ENCODE measurements at places on chromosomes 1 and 21.

- DNase-seq, result no peak
Measured at GRCh38 chr21:32021319-32021994, 148.6 kb downstream of the HUNK start.

GRCh38 chr1:76622774-76623528, 244.3 kb upstream of the ST6GALNAC5 start:
- no peak for DNase-seq

DNA sequence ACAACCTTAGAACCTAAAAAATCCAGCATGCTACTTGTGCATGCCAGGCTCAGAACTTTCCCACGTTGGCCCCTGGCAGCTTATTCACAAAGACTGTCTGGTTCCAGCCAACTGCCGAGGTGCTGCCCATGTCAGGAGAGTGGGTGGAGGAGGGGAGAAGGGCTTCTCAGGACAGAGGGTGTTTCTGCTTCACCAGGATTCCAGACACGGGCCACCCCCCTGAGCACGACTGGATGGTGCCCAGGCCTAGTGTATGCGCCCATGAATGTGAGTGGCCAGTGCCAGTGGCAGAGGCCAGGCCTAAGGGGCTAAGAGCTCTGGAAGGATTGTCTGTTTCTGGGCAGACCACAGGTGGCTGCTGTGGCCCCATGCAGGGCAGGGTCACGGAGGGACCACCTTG, 148.2 kb upstream of the COL6A1 start:
- DNase-seq, result no peak

DNA sequence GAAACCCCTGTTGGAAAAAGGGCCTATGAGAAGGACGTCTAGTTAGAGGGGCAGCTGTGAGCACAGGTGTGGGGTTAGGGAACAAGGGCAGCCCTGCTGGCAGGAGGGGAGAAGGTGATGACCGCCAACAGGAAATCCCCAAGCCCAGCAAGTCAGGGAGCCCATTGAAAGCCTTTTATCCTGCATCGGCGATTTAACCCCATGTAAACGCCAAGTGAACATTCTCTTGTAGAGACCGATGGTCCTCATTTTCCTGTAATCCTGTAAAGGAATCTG, 1.1 kb upstream of the BSND start:
- no peak for DNase-seq

DNA sequence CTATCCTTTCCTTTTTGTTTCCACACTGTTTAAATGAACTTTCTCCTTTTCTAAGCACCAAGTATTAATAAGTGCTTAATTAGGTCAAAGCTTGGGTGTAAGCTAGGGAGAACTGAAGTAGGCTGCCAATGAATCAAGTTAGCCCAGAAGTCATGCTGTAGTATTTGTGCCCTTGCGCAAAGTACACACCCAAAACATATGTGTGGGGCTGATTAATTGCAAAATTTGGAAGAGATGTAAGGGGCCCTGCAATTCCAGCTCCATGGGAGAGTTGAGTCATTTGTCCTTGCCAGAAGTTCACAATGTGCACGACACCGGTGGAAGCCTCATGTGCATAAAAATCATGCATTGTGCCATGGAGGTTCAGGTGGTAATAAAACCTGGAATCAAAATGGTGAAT, 18.6 kb upstream of the NTNG1 start:
- no peak for DNase-seq

DNA sequence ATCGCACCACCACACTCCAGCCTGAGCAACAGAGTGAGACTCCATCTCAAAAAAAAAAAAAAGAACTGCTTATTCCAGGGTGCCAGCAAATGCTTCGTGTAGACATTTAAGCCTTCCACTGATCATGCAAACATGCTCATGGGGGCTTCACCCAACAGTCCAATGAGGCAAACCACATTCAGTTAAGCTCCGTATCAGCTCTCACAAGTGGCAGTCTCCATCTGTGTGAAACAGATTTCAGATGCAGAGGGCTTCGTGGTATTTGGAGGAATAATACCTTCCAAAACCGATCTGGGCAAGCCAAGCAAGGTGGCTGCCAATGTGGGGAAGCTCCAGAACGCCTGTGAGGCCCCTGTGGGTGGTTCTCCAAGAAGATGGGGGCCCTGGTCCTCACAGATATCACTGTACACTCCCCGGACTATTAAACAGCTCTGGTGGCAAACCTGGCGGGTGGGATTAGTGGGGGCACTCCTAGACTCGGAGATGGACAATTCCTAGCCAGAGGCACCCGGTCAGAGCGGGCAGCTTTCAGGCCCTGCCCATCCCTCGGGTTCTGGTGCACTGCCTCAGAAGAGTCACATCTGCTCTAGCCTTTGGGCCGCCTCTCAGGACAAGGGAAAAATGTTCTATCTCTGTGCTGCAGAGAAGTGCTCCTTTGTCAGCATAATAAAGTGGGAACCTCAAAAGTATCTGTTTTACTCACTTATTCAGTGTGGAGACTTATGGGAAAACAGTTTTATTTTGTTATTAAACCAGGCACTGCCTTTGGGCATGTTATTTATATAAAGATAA, 10.2 kb downstream of the CREG1 start:
- no peak for DNase-seq

GRCh38 chr1:7558921-7559869, 211.9 kb upstream of the VAMP3 start:
- DNase-seq, result no peak

- DNase-seq, result no peak
Measured at GRCh38 chr1:202673531-202673930, 36.7 kb downstream of the SYT2 start.

- DNase-seq, result no peak
Measured at GRCh38 chr1:243266231-243266630, 10.4 kb downstream of the SDCCAG8 start.

DNA sequence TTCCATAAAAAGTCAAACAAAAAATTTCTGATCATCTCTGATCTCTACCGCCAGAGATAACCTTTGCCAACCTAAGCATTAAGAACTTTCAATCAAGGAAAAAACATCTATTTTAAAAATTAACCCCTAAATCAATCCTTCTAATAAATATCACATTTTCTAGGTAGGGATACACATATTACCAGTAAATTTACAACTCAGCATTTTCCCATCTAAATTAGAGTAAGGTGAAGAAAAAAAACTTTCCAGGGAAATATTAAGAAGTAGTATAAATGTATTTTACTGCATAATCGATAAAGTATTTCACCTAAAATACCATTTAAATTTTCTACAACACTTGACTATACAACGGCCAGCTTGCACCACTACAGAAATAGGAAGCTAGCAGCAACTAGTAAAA, 1.5 kb downstream of the STX6 start:
- no peak for DNase-seq

DNA sequence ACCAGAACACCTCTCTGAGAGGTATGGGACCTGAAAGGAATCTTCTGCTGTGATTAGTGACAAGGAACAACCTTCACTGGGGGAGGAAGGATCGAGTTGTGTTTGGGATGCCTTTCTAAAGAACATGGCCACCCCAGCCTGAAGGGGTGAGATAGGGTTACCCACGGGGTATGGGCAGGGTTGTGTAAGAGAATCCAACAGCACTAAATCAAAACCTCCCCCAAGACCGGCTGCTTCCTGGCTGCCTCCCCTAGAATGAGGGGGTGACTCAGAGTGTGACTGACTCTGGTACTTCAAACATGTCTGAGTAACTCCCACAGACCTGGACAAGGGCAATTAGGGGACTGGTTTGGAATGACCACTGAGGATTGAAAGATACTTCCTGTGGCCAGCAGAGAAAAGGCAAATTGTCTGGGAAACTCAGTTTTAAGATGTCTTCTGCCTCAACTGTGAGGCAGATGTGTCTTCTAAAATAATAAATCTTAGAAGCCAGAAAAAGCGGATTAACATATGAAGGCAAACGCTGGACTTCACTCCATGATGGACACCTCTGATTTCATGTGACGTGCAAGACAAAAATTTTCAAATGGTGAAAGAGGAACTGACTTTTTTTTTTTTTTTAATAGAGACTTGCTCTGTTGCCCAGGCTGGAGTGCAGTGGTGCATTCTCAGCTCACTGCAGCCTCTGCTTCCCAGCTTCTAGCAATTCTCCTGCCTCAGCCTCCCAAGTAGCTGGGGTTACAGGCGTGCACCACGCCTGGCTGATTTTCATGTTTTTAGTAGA, 6.7 kb upstream of the PTPN14 start:
- peak; percentile 4 for DNase-seq

GRCh38 chr1:38044221-38045215, 2.1 kb downstream of the POU3F1 start:
- no peak for DNase-seq

GRCh38 chr1:231065510-231066241, 25.6 kb upstream of the FAM89A start:
- no peak for DNase-seq

- no peak for DNase-seq
Measured at GRCh38 chr1:26012864-26013263, 8.7 kb upstream of the EXTL1 start.

- DNase-seq, result no peak
Measured at GRCh38 chr21:27645285-27645684, 678.4 kb upstream of the ADAMTS5 start.

GRCh38 chr1:85323770-85324169, 47.3 kb upstream of the BCL10 start:
- DNase-seq, result no peak

DNA sequence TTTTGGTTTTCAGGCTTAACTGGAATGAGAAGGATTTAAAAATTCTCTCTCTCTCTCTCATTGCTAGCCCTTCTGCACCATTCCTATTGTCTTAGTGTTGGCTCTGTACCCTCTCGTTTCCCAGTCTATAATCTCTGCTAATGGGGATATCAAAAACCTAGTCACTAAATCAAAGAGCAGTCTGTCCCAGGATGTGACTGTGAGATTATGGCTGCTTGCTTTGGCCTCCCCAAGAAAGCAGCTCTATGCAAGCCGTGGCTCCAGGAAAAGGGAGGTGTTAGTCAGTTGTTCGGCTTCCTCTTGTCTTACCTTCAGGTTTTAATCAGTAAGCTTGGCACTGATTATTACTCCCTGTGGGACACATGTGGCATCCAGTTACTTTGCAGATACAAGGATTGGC, 468.8 kb downstream of the USP25 start:
- DNase-seq, result no peak

DNA sequence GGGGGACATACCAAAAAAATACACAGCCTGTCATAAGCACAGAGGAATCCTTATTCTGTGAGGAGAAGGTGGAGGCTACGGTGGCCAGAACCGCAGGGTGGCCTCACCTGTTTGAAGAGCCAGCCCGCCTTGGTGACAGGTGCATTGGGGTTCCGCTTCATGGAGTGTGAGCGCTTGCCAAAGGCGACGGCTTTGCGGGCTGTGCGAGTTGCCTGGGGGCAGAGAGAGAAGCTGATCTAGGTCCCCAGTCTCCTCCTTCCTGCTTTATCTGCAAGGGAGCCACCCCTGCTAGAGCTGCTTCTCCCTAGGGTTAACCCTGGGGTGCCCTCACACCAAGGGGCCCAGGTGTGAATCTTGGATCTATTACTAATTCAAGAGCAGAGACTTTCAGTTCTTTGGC, 54.3 kb upstream of the GOLT1A start:
- no peak for DNase-seq

DNA sequence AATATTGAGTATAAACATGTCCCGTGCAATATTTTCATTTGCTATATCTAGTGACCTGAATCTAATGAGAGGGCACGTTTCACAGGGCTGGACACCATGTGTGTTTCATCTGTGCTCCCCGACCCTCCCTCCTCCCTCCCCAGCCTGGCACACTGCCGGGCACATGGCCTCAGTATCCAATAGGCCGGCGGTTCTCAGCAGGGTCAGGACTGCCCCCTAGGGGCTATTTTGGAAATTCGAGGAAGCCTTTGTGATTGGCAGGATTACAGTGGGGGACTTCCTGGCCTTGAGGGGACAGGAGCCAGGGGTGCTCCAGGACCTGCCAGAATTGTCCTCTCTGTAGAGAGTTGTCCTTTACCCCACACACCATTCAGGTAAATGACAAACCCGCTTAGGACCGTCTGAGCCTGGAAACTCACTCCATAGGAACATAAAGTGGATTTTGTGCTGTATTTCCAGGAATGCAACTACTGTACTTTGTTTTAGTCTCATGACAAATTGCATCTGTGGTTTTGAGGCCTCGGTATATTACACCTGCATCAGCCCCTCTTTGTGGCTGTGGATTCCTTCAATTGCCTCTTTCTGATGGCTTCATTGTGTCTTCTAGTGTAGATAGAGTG, 109.5 kb upstream of the SIM2 start:
- DNase-seq, result no peak

- DNase-seq, result no peak
Measured at GRCh38 chr1:22228505-22228911, 85.6 kb upstream of the WNT4 start.

- DNase-seq, result peak; percentile 71
Measured at GRCh38 chr1:52636721-52637695, 4.0 kb downstream of the SHISAL2A start.

- DNase-seq, result no peak
Measured at GRCh38 chr1:23102289-23102688, 66.4 kb downstream of the LUZP1 start.

GRCh38 chr1:205772607-205773032, 2.7 kb downstream of the RAB29 start:
- DNase-seq, result no peak

- no peak for DNase-seq
Measured at GRCh38 chr1:97350662-97351061, 570.2 kb downstream of the DPYD start.

- DNase-seq, result no peak
Measured at GRCh38 chr21:19830446-19830845, 1167.8 kb upstream of the NCAM2 start.

DNA sequence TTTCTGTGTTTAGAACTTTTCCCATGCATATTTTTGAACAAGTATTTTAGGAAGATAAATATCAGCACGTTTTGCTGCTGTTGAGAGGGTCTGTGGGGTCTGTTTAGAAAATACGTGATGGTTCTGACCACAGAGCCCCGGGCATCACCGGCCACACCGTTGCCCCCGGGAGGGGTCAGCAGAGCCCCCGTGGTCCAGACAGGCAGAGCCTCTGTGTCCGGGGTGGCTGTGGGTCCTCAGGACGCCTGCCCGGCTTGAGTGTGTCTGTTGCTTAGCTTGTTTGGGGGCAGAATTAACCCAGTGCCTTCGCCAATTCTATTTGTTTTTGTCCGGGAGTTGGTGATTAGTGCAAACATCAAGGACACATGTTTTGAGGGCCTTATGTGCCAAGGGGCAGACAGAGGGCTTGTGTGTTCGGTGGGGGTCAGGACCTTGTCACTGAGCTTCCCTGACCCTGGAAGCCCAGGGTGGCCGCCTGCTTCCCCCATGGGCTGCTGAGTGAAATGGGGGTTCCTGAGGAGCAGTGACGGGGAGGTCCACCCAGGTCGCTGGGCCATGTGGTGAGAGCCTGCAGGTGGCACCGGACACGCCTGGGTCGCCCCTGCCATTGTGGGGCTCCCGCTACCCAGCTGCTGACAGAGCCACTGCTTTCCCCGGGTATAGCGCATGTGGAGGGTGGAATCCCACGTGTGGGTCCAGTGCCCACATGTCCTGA, 122.2 kb downstream of the SIK1 start:
- no peak for DNase-seq
